GM12892 (cell line): ENCODE measurements at places on chromosomes 1 and 21.
A peak's percentile ranks its signal among the peaks of the same experiment; 100 is the strongest.

GRCh38 chr1:24910751-24911650 is 19.1 kb downstream of the RUNX3 start:
- DNase-seq: no peak

DNA sequence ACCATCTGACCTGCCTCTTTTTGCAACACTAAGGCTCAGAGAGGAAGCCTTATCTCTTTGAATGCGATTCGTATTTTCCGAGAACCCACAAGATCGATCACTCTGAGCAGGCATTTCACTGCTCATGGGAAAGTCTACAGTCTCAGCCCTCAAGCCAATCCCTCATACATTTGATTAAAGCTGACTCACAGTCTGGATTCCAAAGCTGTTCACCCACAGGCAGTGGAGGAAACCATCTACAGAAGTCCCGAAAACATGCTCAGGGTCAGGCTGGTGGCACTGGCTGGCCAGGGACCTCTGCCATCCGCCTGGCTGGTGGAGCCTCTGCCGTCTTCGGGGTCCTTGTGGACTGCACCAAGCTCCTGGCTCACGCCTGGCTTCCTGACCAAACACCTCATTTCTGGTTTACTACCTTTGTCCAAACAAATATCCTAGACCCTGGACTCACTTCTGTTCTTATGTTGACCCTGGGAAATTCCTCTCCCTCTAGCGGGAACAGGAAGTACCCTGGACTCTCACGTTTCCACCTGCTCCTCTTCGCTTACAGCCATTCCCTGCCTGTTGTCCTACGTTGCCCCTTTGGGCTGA is 650.0 kb downstream of the SMYD3 start:
- DNase-seq: no peak

DNA sequence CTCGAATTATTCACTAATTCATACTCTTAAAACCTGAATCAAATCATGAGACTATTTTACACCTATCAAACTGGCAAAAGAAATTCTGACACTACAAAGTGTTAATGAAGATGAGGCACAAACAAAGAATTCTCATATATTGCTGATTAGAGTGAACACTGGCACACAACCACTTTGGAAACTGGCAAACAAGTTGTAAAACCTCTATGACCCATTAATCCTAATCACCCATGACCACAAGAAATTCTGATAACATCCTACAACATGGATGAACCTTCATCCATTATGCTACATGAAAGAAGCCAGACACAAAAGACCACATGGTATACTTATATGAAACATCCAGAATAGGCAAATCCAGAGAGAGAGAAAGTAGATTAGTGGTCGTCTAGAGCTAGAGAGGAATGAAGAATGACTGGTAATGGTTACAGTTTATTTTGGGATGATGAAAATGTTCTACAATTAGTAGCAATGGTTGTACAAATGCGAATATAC is 8.5 kb downstream of the GPBP1L1 start:
- DNase-seq: no peak

DNA sequence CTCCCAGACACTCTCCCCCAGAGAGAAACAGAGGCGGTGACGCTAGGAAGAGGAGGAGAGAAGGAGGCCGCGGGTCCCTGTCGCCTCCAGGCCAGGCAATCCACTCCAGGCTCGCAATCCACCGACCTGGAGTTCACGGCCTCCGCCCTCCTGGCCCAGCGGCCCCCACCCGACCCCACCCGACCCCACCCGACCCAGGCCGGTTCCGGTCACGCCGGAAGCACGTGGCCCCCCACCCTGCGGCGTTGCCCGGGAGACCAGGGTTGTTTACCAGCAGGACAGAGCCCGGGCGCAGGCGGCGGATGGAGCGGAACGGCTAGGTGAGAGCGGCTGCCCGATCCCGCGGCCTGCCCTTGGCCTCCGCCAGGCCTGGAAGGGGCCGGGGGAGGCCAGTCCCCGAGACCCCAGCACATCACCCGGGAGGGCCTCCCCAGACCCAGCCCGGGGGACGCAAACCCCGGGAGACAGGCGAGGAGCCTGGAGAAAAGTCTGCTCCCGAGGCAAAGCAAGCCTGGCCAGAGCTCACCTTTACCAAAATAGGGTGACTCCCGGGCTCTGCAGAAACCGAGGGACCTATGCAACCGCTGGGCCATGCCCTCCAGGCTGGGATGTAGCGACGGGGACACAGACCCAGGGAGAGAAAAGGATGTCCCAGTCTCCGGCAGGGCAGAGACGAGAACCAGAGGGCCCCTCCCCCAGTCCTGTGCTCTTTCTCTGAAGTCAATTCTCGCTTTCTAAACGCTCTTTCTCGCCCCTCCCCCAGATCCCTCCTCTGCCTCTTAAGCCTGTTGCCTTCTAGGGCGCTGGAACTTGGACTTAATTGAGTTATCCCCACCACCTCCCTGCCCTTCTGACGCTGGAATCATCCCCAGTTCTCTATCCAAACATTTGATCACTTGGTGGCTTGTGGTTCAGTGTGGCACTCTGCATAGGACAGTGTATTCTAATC is at the start of the genes PLA2G2C and UBXN10:
PLA2G2C (minus strand) TSS at position 685 of the 949 bp plus-strand sequence. CDS start 9,155 bp downstream, outside the sequence.
UBXN10 (plus strand) TSS at position 263 of the 949 bp plus-strand sequence. CDS start 4,466 bp downstream, outside the sequence.
- DNase-seq: no peak

GRCh38 chr1:231724041-231724440 is 97.5 kb downstream of the DISC1 start:
- no peak for DNase-seq

- DNase-seq: peak; percentile 27
Observed at GRCh38 chr1:241985787-241986186, 13.1 kb downstream of the MAP1LC3C start.

DNA sequence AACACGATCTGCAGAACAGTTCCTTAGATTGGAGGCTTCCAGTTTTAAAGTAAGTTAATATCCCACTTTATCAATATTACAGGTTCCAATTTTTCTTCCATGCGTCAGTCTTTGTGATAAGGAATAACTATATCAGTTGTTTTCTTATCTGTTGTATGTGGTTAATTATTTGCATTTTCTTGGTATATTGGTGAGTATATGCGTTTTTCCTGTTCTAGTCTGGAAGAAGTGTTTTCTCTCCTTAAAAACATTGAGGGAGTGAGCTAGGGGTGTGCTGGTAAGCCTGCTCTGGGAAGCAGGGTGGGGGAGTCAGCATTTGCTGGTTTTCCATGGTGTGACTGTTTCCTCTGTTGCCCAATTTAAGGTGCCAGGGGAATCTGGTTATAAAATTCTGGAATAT is 50.2 kb upstream of the KIF1B start:
- DNase-seq: no peak

DNA sequence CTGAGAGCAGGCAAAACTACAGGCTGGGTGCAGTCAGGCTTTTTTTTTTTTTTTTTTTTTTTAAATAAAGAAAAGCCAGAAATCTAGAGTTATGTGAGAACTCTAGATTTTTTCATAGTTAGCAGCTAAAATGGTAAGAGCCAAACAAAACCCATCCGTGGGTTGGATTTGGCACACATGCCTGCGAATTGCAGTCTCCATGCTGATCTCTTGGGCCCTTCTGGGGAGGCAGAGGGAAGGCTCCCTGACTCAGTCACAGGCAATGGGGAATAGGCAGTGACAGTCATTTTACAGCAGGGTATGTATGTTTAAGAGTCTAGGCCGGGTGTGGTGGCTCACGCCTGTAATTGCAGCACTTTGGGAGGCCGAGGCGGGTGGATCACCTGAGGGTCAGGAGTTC is 2.6 kb downstream of the TXLNA start:
- DNase-seq: no peak

GRCh38 chr1:43831851-43832250 is 101.8 kb upstream of the ARTN start:
- DNase-seq: no peak

- no peak for DNase-seq
Observed at GRCh38 chr21:36587388-36587787, 107.5 kb upstream of the CLDN14 start.

DNA sequence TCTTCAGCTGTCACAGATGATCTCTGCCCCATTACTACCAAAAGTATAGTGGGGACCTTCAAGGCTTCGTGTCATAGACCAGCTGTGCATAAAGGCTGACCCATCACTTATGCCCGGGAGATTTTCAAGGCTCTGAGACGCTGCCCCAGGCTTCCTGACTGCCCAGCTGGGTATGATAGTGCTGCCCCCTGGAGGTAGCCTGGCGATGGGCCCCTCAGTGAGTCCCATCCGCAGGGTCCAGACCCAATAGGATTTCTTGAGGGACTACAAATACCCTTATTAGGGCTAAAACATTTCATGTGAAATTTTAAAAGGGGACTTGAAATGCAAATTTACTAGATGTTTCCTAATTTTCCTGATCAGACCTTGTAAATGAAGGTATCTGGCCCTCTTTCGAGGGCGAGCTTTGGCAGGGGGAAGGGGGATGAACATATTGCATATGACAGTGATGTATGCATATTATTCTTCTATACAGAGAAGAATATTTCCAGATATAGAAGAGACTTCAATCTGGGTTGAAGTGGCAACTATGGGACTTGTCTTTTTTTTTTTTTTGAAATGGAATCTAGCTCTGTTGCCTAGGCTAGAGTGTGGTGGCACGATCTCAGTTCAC is 11.7 kb upstream of the FCMR start:
- peak; percentile 58 for DNase-seq

DNA sequence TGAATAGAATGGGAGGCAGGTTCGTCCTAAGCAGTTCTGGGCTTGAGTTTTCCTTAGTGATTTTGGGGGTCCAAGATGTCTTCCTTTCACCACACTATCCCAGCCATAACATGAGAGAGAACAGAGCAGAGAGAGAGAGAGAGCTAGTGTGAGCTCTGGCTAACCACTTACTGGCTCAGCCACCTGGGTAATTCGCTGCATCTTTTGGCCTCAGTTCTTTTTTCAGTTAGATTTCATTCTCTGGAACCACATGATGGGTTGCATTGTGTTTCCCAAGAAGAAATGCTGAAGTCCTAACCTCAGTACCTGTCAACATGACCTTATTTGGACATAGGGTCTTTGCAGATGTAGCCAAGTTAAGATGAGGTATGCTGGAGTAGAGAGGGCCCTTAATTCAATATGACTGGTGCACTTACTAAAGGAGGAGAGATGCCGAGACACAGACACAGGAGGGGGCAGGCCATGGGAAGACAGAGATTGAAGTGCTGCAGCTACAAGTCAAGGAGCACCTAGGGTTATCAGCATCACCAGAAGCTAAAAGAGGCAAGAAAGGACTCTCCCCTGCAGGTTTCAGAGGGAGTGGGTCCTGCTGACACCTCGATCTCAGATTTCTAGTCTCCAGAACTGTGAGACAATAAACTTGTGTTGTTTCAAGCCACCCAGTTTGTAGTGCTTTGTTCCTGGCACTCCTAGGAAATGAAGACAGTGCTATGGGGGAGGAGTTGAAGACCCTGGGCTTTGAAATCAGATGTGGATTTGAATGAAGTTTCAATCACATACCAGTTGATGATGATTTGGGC is 26.2 kb upstream of the TARBP1 start:
- DNase-seq: no peak

DNA sequence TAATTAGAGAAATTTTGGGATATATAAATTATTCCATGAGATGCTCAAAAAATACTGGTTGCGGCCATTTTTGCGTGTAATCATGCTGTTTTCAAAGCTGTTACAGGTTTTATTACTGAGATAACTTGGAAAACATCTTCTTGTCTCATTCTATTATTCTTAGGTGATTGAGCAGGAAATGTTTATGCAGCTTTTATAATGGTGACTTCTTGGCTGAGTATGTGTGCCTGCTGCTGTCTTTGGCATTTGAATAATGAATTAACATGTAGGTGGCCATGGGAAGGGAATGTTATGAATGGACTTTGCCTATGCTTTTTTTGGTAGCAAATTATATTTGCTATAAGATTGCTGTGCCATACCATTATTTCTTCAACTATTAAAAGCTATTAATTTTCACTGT is 52.5 kb downstream of the RASAL2 start:
- DNase-seq: no peak

GRCh38 chr1:221699577-221699976 is 42.3 kb downstream of the DUSP10 start:
- no peak for DNase-seq

- no peak for DNase-seq
Observed at GRCh38 chr1:40384887-40385286, 11.4 kb downstream of the SMAP2 start.

GRCh38 chr1:236725668-236726067 is 39.4 kb downstream of the ACTN2 start:
- DNase-seq: no peak

DNA sequence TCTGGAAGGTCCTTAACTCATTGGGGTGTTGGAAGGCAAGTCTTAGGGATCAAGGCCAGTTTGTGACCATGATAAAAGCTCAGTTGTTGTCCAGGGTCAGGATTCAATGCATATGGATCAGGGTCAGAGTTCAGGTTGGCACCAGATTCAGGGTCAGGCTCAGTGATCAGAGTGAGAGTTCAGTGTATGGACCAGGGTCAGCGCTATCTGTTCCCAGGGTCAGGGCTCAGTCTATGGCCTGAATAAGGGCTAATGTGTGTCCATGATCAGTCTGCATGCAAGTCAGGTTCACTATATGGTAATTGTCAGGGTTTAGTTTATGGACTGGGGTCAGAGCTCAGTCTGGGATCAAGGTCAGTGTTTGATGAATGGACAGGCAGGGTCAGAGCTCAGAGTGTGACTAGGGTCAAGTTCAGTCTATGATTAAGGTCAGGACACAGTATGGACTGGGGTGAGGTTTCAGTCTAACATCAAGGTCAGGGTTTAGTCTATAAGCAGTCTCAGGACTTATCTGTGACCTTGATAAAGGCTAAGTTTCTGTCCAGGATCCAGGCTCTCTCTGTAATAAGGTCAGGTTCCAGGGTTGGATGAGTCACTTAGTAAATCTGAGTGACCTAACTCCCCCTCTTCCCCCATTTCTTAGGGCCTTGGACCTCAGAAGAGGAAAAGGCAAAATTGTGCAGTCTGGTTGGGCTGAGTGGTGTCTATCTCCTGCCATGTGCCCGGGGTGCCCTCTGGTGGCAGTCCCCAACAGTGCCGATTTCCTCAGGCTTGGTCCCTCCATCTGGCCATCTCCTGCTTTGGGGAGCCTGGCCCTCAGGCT is 23.8 kb downstream of the KNCN start:
- peak; percentile 77 for DNase-seq

GRCh38 chr1:35226546-35226945 is 33.6 kb upstream of the SFPQ start:
- no peak for DNase-seq

GRCh38 chr1:197982256-197982655 is 65.1 kb downstream of the LHX9 start:
- no peak for DNase-seq

- DNase-seq: no peak
Observed at GRCh38 chr21:33368124-33368523, 35.1 kb upstream of the IFNGR2 start.

GRCh38 chr1:154352581-154353459 is 27.5 kb downstream of the ATP8B2 start:
- no peak for DNase-seq

DNA sequence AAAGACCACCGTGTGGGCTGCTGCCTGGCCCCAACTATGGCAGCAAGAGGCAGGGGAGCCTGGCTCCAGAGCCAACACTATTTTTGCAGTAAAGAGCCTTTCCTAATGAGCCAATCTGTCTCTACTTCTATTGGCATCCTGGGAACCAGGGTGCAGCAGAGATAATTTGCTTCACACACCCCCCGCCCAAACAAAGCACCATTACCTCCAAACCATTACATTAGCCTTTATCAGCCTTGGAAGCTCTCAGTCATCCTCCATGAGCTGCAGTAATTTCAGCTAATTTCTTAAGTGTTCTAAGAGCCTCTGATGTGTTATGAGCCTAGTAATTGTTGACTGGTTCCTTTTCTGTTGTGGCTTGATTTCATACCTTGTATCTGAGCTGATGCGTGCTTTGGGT is 21.6 kb downstream of the ARMH1 start:
- no peak for DNase-seq

- DNase-seq: no peak
Observed at GRCh38 chr1:205518661-205519540, 14.4 kb downstream of the CDK18 start.

GRCh38 chr21:38208118-38208517 is 48.7 kb upstream of the KCNJ15 start:
- no peak for DNase-seq

- DNase-seq: no peak
Observed at GRCh38 chr21:16309250-16309971, 579.6 kb downstream of the USP25 start.
